ENCODE measurements at places on chromosomes 12 and 14.

DNA sequence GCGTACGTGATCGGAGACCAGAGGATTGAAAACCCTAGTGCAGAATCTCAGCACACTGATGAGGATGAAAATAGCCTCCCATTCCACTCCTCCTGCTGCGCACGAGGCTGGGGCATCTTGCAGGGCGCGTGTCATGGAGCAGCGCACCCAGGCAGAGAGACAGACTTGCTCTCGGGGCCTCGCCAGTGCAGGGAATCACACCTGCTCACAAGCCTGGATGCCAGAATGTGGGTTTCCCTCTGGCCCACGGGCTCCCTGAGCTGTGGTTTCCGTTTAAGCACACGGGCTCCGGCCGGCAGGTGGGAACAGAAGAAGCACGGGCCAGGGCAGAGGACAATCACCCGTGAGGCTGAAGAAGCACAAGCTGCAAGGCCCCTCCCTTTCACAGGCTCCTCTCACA lies 2.0 kb downstream of the FGF6 start:
- no peak for DNase-seq

DNA sequence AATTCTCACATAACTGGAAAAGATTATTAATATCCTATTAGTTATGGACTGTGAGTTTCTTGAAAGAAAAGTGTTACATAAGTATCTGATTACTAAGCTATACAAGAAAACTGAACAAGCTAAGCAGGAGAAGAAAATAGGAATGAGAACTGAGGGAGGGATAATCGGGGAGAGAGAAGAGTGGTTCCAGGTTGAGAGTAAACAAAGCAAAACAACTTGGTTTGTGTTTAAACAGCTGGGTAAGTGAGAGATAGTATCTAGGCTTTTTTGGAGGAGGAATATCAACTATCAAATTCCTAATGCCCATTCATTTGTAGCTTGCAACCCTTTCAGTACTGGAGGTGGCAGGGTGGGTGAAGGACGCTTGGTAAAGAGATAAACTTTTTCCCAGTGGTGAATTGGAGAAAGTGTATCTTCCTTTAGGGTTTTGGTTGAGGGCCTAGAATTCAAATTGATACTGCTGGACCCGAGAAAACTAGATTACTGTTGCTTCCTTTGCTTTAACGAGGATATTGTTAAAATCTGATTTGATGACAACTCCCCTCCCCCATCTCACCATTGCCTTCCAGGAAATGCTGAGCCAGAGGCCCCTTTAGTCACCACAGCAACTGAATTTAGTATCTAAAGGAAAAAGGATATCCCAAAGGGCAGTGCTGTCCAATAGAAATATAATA lies 2.0 kb upstream of the SLC2A3 start:
- no peak for DNase-seq

GRCh38 chr14:77339407-77339806 lies 18.6 kb downstream of the GSTZ1 start:
- DNase-seq: no peak

- no peak for DNase-seq
Observed at GRCh38 chr14:52269100-52269499, 1.6 kb downstream of the PTGDR start.

DNA sequence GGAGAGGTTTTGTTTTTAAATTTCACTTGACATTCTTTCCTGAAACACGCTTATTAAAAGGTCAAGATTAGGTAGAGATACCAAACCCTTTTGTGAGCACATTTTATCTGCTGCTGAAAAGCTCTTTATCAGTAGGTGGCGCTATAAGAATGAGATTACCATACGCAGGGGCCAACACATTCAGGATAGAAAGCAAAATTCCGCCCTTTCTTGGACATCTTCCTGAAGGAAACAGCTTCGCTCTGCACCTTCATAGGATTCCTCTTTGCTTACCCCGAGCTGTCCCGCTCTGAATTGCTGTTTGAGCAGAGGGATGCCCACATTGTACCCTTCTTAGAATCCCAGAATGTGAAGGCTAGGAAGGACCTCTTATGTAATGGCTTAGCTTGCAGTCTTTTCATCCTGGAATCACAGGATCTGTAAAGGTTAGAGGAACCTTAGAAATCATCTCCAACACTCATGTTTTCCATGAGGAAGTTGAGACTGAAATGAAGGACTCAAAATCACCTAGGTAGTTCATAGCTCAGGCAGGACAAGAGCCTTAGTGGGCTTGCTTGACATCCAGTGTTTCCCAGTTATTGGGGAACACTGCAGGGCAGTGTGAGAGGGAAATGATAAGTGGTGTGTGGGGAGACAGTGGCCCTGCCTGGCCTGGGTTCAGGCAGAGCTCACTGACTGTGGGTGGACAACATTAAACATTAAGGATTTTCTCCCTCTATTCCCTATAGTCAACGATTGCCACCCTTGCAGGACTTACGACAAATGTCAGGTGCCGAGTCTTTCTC lies 38.7 kb upstream of the CRY1 start:
- DNase-seq: no peak

GRCh38 chr14:105201925-105202513 lies 20.9 kb upstream of the NUDT14 start:
- DNase-seq: no peak

- no peak for DNase-seq
Observed at GRCh38 chr14:31668348-31668747, 107.1 kb downstream of the NUBPL start.

DNA sequence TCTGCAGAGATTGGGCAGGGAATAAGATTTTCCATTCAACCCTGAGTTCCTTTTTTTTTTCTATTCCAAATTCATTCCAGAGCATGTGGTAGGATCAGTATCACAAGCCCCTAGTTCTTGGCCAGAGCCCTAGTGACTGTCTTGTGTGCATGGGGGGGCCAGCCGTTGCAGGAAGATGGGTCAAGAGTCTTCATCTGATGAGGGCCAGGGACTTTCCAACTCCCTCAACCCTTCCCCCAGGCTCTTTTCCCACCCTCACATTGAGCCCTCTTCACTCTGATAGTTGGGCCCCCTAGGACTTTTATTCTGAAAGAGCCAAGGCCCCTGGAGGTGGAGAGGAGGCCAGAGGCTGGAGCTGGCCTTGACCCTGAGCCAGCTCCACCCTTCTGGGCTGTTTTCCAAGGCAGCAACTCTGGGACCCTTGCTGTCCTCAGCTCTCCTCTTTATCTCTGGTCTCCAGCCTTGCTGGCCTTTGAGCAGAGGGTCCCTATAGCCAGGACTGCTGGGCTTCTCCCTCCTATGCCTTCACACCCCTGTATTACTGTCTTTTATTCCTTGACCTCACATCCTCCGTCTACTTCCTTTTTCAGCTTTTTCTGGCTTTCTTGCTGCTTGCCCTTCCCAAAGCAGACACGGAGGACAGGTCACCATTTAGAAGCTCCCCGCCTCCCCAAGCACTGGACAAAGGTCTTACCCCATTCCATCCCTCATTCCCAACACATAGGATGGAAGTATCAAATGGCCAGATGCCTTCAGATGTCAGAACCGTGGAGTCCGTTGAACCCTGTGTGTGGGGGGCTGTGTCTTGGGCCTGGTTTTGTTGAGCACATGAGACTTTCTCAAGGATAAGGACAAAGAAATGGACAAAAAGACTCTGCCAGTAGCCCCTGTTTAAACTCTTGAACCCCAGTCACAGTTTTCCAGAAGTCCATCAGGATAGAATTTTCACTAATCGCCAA lies 5.6 kb downstream of the RBP5 start:
- no peak for DNase-seq

DNA sequence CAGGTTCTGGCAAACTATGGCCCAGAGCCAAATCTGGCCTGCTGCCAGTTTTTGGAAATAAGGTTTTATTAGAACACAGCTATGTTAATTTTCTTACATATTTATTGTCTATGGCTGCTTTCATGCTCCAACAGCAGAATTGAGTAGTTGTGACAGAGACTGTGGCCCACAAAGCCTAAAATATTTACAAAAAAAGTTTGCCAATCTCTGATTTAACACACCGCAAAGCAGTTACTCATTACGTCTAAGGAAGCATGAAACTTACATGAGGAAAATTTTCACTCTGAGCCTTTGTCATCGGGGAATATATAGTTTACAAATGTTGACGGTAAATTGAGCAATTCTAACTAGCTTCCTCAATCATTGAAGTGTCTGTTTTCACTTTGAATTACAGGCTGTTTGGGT lies 96.5 kb downstream of the UNC79 start:
- no peak for DNase-seq

DNA sequence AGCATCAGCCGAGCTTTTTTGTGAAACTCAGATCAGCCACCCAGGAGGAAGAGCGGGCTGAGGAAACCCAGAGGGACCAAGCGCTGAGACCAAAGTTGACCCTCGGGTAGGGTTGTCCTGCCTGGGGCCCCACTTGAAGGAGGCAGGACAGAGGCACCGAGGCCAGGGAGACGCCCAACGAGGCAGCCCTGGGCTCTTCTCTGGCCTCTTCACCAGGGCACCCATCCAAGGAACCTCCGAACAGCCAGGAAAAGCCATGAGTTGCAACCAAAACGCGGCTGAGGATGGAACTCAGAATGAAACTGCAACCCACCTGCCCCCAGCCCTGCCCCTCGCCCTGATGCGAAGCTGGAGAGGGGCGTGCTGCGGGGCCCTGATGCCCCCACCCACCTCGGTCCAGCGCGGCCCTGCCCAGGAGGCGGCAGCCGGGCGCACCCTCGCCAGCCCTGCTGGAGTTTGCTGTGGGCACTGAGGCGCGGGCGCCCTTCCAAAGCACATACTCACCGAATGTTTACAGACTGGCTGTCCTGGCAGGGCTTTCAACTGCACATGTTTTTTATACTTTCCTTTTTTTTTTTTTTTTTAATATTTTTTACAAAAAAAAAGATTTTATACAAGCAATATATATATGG lies 41.9 kb downstream of the JDP2 start:
- DNase-seq: no peak

GRCh38 chr14:98168211-98168985 lies 1103.6 kb downstream of the BCL11B start:
- DNase-seq: no peak

DNA sequence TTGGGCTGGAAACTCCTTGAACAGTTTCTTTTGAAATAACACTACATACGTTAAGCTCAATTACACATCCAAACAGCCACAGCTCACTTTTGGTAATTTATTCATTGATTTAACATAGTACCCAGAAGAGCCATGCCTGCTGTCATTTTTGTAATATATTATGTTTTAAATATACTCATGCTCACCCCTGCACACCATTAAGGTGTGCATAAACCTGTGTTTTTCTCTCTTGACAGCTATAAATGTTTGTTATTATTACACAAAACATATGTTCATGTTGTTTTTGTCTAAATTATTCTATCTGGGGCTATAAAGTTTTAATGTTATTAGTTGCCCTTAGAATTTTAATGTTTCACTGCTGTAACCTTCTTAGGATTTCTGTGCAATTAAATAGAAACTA lies 296.1 kb downstream of the AKAP6 start:
- no peak for DNase-seq

- no peak for DNase-seq
Observed at GRCh38 chr12:121376754-121377697, 22.9 kb upstream of the RNF34 start.

DNA sequence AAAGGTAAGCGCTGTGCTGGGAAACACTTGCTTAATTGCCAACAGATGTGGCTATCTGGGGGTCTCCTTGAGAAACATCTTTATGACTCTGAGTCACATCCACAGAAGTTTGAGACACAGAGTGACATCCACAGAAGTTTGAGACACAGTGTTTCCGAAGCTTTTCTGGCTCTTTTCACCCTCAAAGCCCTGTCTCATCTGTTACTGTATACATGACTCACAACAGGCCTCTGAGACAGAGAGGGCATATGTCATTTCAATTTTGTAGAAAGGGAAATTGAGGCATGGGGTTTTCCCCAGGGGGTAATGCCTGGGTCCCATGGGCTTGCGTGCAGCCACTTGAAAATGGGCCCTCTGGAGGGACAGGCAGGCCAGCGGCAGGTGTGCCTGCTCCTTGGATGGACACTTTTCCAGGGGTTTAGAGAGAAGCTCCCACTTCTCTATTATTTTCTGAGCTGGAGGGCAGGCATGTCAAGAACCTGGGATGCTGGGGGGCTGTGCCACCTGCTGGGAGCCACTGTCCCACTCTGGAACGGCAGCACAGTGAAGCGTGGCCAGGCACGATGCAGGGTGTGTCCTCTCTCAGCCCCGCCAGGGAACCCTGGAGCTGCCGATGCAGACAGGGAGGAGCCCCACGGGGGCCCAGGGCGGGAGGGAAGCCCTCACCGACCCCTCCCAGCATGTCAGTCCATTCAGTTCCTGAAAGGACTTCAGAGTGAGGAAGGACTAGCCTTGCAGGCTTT lies 111.3 kb upstream of the FKBP4 start:
- DNase-seq: no peak

DNA sequence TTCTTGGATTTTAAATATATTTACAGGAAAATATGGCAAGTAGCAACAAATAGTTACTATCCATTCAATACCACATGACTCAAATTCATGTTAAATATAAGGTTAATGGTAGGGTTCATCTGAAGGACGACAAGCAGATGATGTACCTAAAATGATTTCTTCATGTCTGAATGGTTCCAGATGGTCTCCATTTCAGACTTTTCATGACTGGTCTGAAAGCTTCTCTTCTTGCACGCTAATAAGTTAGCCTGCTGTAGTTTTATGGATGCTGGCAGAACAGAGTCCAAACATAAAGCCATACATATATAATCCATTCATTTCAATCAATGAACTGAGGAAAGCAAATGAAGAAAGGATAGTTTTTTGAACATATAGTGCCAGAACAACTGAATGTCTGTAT lies 257.0 kb upstream of the MGAT4C start:
- DNase-seq: no peak

DNA sequence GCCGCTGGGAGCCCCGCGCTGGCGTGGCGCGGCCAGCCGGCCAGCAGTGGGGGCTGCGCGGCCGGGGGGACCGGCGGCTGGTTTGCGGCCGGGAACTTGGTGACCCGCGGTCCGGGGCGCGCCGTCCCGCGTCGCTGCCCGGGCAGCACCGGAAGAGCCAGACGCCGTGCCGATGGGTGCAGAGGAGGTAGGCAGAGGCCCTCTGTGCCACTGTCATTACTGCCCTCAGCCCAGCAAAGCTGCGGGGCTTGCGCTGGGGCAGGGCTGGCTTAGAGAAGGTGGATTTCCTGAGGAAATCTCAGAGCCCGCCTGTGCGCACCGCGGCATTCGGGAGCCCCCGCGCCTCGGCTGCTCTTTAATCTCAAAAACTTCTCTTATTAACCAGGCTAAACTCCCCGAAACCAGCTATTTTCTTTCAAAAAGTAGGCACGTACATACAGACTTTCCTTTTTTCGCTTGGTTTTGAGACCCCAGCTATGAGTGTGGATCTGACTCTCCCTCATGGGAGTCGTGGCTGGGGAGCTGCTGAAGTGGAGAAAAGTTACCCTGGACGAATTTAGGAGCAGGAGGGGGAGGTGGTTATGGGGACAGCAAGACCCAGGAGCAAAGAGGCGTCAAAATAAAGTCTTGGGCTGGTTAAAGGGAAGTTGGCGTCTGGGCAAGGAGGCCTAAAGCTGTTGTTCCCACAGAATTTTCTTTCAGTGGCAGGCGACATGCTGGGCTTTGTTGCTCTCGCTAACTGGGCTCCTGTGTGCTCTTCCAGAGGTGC lies 802 bp downstream of the SUSD6 start:
- peak; percentile 46 for DNase-seq

- DNase-seq: no peak
Observed at GRCh38 chr14:23153851-23154796, 29.3 kb downstream of the SLC7A8 start.

GRCh38 chr14:91078095-91078737 lies 17.8 kb upstream of the RPS6KA5 start:
- DNase-seq: peak; percentile 5

- no peak for DNase-seq
Observed at GRCh38 chr12:61846765-61847164, 413.4 kb upstream of the USP15 start.
